ENCODE measurements at places on chromosomes 13 and 19.

- no peak for DNase-seq
These were observed 4.3 kb upstream of the POU4F1 start for GRCh38 chr13:78607409-78608251.

DNA sequence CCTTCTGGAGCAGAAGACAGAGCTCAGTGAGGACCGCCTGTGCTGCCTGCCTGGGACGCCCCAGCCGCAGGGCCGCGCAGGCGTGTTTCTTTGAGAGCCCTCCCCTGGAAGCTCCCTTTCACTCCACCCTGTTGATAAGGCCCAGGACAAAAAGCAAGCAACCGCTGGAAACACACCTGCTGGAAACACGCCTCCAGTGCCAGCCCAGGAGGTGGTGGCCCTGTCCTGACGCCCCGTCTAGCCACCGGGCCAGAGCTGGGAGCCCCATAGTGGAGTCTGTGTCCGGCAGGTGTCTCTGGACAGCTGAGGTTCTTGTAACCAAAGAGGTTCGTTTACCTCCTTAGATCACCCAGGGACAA is 173.8 kb downstream of the KATNAL1 start:
- DNase-seq = no peak

DNA sequence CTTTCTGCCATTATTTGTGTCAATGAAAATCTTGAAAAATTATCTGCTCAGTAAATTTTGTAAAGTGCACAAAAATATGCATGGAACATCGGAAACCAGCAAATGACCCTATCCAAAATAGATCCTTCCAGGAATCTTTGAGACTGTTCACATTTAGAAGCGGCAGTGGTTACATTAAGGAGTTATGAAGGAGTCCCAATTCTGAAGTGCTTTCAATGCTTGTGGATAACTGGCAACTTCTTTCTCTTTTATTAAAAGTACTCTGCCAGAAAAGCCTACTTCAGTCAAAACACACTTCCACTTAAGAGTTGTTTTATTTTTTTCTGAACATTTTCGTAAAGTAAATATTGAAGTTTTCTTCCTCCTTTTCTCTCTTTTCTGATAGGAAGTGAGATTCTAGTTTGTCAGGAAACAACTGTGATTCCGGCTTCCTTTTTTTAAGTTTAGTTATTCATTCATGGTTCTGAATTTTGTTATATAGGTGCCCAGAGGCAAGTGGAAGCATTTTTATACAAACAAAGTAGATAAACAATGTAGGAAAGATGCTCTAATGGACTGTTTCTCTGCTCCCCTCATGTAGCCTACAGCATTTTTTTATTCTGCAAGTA is 83.5 kb downstream of the PCDH9 start:
- DNase-seq = no peak

DNA sequence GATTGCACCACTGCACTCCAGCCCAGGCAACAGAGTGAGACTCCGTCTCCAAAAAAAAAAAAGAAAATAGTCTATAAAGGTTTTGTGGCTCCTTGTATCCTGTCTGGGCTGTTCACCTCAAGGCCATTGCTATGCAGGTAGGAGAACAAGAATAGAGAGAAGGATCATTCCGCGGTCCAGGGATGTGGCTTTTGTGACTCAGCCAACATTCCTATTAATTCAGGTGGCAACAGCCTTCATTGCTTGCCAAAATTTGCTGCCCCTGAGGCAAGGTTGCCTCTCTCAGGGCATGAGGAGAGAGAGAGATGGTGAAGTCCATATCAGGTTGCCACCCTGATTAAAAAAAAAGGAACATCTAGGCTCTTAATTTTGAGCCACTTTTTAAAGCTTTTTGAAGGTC is 8.0 kb downstream of the ZNF551 start:
- DNase-seq = no peak

DNA sequence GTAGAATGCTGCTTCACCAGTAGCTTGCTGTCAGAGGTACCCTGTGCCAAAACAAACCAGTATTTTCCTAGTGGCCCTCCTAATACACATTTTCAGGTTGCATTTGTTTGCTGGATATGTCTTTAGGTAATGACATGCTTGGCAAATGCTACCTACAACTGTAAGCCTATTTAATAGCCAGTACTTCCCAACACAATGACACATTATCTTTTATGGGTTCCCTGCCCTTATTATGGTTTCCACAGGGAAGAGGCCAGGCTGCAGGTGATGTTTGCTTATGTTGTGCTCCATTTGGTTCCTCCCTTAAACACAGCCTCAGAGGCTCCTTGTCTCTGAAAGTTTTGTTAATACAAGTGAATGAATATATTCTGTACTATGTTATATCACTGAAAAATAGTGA is 24.7 kb downstream of the FRY start:
- DNase-seq = peak; percentile 74

- no peak for DNase-seq
These were observed 47.5 kb downstream of the TRPM4 start for GRCh38 chr19:49205114-49205513.

- DNase-seq = no peak
These were observed 697.2 kb downstream of the EFNB2 start for GRCh38 chr13:105838231-105838630.

DNA sequence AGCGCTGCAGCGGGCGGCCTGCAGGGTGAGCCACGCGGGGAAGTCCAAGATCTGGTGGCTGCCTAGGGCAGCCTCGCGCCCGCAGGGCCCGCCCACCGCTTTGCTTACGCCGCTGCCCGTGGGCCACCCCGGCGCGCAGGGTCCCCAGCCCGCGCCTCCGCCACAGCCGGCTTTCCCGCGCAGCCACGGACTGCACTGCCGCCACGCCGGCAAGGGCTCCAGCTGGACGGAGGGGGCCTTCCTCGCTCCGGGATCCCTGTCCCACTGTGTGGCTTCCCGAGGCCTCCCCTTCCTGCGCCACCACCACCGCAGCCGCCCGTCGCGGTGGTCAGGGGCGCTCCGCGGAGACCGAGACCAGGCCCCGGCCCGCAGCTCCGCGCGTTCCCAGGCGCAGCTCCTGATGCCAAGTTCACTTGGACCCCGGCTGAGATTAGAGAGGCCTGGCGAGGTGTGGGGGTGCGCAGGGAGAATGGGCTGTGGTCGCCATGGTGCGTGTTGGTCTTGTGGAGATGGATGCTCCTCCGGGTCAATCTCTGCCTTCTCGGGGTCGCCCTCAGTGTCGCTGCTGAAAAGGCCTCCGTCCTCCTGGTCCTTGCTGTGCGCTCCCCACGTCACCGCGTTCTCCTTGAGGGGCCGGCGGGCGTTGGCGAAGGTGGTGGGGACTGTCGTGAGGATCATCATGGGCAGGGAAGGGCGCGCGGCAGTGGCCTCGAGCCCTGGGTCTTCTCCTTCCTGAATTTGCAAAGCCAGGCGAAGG is 17.9 kb upstream of the RNF17 start:
- no peak for DNase-seq

DNA sequence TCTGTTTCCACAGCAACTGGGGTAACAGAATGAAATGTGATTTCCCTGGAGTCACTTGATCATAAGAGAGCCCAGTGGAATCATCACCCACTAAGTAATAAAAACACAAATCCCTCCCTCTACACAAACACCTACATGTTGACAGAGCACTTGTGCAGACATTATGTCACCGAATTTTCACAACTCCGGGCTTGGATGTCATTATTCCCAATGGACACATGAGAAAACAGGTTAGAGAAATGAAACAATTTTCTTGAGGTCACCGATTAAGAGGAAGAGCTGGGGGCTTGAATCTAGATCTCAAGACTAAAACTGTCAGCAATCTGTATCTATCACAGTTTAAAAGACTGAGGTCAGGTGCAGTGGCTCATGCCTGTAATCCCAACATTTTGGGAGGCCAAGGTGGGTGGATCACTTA is 3.1 kb downstream of the XRCC1 start:
- DNase-seq = no peak

DNA sequence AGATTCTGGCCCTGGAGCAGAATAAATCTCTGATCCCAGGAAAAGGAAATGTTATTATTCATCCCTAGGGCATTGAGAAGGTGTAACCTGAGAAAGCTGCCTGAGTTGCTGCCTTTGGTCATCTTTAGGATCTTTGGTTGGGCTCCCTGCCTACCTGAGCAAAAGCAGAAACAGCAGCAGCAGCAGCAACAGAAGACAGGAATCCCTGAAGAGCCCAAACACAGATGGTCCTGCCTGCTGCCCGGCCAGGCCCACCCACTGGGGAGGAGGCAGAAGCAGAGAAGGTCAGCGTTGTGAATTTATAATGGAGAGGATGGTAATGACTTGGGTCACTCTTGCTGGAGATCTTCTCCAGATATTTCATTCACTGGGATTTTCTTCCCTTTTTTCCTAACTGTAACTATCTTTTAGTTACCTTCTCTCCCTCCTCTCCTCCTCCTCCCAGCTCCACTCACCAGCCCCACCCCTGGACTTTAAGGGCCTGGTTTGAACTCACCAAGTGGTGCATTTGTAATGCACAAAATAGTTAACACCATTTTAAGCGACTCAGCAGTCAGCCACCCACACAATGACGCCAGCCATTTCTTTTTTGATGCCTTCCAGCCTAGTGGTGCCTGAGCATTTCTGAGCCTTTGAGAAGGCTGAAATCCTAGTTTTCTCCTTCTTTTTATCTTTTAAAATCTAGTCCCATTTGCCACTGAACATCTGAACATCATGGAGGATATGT is 91.7 kb downstream of the HSPH1 start:
- DNase-seq = no peak

DNA sequence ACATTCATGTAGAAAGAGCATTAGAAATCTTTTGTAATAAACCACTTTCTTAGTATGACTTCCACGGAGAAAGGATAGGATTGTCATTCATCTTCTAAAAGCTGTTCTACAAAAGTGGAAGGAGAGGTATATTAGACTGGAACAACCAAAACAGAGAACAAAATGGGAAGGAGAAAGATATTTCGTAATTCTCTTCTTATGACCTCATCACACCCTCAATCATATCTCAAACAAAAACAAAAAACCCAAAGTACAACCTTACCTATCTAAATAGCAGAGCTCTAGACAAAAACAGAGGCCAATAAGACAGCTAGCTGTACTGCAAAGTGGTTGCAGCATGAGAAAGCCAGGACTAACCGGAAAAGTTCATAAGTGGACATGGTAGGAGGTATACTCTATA is 46.3 kb downstream of the DACH1 start:
- no peak for DNase-seq

GRCh38 chr19:19539698-19540063 is 1.6 kb downstream of the CILP2 start:
- DNase-seq = no peak

GRCh38 chr13:95060014-95060519 is 241.2 kb downstream of the ABCC4 start:
- no peak for DNase-seq

DNA sequence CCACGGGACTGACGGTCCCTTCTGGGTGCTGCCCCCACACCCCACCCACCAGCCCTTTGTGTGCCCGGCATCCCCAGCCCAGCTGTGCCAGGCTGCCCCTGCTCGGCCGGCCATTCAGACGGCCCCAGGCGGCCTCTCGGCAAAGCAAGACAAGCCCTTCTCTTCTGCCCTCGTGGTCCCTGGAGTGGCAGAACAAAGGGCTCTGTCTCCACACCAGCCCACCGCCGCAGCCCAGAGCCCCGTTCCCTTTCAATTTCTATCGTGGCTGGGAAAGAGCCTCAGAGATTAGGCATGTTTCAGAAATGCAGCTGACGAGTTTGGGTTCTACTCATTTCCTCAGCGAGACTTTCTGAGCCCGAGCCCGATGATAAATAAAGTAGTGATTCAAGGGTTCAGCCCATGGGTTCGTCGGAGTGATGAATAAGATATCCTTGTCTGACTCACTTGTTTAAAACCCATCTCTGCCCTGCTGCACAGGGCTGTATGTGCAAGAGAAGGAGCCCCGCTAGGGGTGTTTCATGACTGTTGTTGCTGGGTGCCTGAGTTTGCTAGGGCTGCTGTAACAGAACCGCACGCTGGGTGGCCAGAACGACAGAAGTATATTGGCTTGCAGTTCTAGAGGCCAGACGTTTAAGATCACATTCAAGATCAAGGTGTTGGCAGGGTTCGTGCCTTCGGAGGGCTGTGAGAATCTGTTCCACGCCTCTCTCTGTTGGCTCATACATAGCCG is 4.3 kb downstream of the MYO9B start:
- DNase-seq = no peak

All from NCI-H1105 (cell line).